ENCODE measurements at places on chromosomes 12 and 14.

DNA sequence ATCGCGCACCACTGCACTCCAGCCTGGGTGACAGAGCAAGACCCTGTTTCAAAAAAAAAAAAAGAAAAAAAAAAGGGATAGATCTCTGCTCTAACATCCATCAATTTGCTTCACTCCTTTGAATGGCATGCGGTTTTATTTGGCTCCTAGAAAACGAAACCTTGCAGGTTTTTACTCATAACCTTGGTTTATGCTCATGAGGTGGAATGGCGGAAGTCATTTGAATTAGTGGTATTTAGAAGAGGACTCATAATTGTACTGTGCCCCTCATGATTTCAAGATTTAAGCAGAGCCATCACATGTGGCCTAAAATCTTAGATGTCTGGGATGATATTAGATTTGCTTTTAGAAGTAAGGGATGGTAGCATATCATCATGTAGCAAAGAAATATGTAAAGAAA is 29.4 kb downstream of the RBMS2 start:
- DNase-seq = no peak

- DNase-seq = no peak
These were observed 123.2 kb upstream of the FOXN3 start for GRCh38 chr14:89540009-89540829.

DNA sequence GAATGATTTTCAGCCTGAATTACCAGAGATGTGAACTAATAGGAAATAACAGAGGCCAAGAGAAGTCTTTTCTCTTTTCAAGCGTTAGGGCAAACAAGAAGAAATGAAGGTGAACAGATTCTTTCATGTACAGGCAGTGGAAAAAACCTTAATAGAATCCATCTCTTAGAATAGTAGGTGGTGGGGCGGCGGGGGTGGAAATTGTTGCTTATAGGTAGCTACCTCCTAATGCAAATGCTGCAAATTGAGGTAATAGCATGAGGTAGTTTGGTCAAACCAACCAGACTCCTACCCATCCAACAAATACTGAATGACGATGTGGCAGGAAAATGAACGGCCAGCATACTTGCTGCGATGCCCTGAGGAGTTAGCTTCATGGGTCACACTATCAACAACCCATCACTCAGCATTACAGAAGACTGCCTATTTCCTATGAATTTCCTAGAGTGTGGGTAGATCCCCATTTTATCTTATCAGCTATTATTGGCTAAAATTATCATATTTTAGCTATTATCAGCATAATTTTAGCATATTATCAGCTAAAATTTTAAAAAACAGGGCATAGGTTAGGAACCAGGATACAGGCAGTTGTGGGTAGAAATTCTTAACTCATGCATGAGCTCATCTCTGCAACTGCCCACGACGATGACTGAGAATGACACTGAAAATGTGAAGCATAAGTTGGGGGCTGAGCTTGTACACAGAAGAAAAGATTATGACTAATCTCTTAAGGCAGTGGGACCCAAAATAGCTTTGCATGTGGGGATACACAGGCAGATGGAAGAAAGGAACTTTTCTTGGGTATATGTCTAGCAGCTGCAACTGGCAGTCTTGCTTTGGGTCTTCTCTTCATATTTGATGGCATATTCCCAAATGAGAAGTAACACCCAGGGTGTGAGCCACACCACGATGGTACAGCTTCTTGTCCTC is 68.7 kb downstream of the NIN start:
- peak; percentile 36 for DNase-seq

DNA sequence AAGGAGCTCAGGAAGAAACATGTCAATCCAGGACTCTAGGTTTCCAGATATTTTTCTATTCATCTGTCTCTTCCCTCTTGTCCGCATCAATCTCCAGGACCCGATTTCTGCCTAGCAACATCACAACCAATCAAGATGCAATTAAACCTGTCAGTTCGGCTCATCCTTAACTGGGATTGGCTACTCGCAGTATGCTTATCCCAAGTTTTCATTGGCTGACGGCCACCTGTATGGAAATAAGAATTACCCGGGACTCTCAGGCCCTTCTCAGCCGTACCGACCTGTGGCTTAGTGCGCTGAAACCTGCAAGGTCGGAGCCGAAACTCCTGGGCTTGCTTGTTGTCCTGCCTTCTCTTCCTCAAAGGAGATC is 20.4 kb upstream of the ATP5MC2 start:
- DNase-seq = no peak

GRCh38 chr14:90332271-90332584 is 487 bp upstream of the NRDE2 start:
- DNase-seq = no peak

DNA sequence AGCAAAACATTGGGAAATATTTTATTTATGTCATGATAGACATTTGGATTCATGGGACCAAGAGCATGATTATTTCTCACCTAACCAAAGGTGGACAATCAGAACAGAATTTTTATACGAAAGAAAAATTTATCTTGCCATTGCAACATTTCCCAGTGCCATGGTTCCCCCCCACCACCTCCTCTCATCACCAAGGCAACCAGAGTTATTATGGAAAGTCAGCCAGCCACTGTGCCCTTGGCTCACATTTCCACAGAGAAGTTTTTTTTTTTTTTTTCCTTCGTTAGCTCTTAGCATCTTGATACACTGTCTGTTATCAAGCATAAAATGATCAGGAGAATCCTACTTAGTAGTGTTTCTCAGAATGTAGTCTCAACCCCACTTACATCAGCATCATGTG is 176.4 kb upstream of the TMTC1 start:
- no peak for DNase-seq

GRCh38 chr14:30608533-30609006 is 13.5 kb upstream of the SCFD1 start:
- DNase-seq = no peak

GRCh38 chr12:12542964-12543363 is 19.7 kb downstream of the DUSP16 start:
- no peak for DNase-seq

GRCh38 chr12:3101309-3102024 is 24.3 kb downstream of the TSPAN9 start:
- DNase-seq = no peak

- no peak for DNase-seq
These were observed 21.8 kb upstream of the RIN3 start for GRCh38 chr14:92491782-92492181.

DNA sequence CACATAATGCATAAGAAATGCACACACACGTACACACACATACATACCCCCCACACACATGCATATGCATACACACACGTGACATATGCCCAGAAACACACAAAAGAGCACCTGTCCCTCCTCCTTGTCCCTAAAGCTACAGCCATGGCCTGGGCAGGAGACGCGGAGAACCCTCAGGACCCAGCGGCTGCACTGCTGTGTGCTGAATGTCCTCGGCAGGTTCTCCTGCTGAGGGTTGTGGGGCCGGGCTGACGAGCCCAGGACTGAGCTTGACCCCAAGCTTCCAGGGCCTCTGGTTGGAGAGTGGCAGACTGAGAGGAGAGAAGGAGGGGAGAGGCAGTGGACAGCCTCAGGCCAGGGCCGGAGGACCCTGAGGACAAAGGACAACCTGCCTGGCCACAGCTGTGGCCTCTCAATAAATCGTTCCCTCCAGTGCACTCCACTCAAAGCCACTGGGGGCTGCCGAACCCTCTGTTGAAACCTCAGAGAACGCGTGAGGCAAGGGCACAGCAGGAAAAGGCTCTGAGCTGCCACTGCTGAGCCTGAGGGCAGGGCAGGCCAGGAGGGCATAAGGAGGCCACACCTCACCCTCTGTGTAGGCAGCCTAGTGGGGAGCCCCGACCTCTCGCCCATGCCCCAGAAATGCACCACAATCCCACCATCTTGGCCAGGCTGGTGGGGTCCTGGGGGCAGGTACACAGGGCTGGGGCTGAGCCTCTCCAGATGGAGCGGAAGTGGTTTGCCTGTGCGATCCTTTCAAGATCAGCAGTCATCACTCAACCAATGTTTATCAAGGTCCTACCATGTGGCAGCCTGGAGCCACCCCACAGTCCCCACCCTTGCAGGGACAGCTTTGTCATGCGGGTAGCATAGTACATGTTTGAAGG is 3.1 kb downstream of the CACNA2D4 start:
- no peak for DNase-seq

DNA sequence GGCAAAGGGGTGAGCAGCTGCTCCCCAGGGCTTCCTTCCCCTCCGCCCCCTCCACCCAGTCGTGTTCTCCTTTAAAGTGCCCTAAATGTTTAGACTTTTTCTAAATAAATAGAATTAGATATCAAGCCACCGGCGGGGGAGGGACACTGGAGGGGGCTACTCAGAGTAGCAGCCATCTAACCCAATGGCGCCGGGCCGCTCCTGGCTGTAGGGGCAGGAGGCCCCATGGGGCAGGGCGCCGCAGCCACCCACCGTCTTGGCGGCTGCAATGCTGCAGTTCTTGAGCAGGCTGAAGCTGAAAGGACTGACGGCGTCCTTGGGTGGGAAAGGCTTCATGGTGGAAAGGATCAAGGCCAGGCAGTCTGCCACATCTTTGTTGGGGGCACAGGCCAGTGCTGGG is 13.1 kb downstream of the SLC39A5 start:
- DNase-seq = no peak

DNA sequence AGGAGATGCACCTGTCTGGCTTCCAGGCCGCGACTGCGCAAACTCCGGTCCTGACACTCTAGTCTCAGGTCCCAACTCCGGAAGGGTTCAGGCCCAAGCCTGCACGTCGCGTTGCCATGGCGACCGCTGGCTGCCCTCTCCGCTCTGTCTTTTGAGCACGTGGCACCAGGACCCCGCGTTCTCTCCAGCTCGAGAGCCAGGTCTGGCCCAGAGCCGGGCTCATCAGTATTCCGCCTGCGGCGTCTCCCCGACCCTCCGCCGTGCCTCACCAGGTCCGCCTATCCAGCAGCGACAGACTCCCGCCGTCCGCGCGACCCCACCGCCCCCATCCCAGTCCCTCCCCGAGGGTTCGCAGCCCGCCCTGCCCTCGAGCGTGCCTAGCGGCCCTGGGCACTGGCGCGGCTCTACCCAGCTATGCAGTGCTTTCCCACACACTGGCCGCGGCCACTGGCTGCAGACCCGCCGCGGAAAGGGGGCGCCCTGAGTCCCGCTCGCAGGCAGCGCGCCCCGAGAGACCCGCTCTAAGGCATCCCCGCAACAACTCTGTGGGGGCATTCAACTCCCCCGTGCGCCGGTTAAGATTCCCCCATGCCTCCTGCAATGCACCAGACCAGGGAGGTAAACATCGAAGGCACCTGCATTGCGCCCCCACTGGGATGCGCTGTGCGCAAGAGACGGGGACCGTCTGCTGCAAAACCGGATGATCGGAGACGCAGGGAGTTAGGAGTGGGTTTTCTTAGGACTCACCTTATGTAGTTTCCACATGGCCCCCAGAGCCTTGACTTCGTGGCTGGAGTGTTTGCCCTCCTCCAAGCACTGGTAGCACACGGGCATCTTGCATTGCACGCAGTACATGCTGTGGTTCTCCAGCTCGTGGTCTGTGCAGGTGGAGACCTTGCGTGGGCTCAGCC is 1.3 kb downstream of the TRIM9 start:
- DNase-seq = peak; percentile 25

GRCh38 chr12:51324953-51325352 is 979 bp upstream of the BIN2 start:
- no peak for DNase-seq

GRCh38 chr14:47619392-47619791 is 56.0 kb downstream of the MDGA2 start:
- no peak for DNase-seq

DNA sequence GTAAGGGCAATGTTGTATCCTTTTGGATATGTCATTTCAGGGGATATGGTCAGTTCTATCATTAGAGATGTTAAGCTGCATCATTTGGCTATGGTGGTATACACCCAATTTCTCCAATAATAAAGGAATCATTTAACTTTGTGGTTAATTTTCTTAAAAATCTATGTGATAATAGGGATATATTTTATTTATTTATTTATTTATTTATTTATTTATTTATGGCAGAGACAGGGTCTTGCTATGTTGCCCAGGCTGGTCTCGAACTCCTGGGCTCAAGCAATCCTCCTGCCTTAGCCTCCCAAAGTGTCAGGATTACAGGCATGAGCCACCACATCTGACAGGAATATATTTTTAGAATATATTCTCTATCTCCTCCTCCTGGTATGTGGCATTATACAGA is 85.7 kb downstream of the EML5 start:
- DNase-seq = no peak

- no peak for DNase-seq
These were observed 124.7 kb downstream of the EPS8 start for GRCh38 chr12:15664491-15664890.

DNA sequence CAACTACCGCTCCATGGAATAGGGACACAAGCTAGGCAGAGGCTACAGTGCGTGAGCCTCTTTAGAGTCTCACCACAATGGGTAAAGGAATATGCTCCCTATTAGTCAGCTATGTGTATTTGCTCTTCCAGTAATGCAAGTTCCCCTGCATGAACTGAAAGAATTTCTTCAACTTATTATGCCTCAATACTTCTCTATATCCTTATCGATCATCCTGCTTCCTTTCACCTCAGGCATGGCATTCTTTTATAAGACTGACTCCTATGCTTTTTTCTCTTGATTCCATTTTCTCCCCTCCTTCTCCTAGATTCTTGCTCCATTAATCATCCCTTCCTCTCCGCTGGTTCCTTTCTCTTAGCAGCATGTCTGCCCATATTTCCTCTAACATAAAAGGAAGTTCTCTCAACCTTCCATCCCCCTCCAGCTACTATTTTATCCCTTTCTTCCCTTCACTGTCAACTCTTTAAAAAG is 94.5 kb upstream of the CPM start:
- DNase-seq = no peak

DNA sequence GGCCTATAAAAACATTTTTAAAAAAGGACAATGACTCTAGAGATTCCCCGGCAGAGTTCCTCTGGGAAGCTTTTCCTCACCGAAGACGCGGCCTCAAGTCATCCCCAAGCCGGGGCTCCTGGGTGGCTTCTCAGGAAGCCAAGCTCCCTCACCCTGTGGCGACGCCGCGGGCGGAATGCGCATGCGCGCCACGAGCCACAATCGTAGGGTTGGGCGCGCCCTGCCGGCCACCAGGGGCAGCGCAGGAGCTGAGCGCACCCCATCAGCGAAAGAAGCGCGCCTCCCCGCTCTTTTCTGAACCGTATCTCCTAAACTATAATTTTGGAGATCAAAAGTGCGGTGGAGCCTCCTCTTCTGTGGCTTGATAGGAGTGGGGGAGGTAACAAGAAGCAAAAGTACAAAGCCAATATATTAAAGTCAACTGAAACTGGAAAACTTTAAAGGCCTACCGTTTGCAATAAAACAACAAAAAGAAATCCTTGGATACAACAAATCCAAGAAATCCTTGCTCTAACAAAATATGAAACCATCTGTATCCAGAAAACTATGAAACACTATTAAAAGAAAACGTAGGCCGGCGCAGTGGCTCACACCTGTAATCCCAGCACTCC is 17.4 kb upstream of the CHFR start:
- peak; percentile 90 for DNase-seq

GRCh38 chr14:22593189-22593588 is 4.2 kb upstream of the DAD1 start:
- DNase-seq = no peak

DNA sequence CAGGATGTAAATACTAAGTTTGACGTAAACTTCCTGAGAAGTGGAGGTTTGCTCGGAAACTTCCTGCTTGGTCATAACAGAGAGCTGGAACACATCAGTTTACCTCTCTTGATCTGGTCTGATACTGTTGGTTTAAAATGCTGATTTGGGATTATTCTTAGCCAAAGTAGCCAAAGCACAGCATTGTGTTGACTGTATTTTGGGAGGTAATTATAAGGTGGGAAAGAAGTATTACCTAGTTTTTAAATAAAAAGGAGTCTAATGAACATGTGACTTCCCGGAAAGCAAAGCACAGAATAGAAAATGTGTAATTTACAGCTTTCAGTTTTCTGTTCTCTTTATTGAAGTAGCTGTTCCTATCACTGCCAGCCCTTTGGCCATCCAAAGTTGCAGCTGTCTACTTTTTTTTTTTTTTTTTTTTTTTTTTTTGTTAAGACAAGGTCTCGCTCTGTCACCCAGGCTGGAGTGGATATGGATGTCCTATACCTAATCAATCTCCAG is 52.2 kb upstream of the SRP54 start:
- no peak for DNase-seq

Data from stimulated activated CD8-positive, alpha-beta memory T cell treated with anti-CD3 and anti-CD28 coated beads, Interleukin-2, amount 100 ng/mL, for 48 hours (primary cell).